ENCODE measurements at places on chromosomes 5 and 9. TPM values are rescaled to one million over a fixed set of nuclear protein-coding genes. Genes with fewer than 3 reads are reported as not detected.

The SLC6A19 gene
- not detected for total RNA-seq

DNA sequence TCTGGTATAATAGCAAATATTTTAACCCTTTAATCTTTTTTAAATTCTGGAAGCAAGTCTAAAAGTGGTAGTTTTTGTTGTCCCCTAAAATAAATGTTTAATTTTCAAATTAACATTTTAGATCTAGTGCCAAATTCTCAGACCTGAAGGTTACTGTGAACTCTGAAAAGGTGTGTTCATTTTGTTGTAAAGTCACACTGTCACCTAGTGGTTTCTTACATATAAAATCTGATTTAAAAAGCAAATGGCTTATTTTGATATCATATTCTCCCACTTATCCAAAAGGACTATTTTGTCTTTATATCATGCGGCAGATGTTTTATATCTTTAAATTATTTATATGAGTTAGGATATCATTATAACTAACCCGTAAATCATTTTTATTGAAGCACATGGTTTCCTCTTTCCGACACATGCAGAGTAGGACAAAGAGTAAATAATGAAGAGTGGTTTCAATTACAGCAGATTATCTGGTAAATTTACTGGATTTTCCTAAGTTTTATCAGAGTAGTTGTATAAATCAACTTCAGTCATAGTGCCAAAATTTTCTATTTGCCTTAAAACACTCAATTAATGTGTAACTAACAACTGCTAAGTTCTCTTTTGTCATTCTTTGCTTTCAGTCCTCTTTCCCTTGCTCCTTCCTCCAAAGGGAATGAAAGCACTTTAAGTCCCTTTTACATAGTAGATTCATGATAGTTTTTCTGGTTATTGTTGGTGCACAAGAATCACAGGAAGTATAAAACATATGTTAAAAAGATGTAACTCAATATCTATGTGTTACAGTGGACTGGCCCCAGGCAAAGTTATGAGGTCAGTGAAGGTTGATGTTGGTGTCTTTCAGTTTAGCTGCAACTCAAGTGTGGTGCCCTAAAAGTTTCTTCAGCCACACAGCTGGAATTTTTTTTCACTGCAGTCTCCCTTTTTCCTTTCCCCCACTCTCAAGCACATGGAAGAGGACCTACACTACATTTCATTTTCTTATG lies 189.6 kb downstream of the COX7C start:
- H3K27me3 ChIP-seq, result peaks cover 5% of the 10 kb centered on the region
- no peaks in the 10 kb centered on the region for H3K36me3 ChIP-seq
- H3K4me3 ChIP-seq, result no peak overlapping the region
- no peaks in the 10 kb centered on the region for H3K4me1 ChIP-seq

DNA sequence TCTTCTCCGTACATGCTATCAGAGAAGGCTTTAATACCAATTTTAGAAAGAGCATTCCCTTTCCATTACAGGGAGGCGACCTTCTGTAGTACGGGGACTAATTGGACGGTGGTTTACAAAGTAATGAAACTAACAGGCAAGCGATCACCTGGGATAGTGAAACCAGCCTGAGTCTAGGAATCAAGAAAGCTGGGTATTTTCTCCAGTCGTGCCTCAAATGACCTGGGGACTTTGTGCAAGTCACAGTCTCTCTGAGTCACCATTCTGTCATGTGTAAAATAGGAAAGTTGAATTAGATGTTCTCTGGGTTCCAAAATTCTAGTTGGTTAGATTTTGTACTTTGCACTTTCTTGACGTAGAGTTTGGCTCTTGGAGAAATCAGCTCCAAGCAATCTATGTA lies 22.7 kb upstream of the SSBP2 start:
- peaks cover 3% of the 10 kb centered on the region for H3K36me3 ChIP-seq
- no peak overlapping the region for H3K4me3 ChIP-seq
- H3K27me3 ChIP-seq, result no peaks in the 10 kb centered on the region
- no peak for DNase-seq

- DNase-seq, result no peak
- H3K4me1 ChIP-seq, result no peaks in the 10 kb centered on the region
- no peak overlapping the region for H3K4me3 ChIP-seq
These were observed 58.0 kb upstream of the FBN2 start for GRCh38 chr5:128596071-128596470.

DNA sequence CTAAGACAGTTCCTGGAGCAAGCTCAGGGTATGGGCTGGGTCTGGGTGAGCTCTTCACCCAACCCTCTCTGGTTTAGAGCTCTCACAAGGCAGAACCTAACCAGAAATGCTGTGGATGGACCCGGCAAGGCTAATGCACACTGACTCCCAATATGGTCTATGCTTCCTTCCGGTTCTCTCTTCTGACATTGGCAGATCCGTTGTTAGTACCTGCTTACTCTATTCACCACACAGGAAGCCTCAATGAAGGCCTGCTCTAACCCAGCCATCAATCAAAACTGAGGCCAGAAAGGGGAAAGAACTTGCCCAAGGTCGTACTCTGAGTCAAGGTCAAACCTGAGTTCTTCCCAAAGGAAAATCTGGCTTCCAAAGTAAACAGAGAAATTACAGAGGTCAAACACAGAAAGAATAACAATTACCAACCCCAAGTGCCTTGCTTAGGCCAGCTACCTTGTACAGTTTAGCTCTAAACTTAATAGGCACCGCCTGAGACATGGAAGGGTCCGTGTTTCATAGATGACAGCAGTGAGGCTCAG lies 46.0 kb upstream of the AKNA start:
- DNase-seq, result no peak
- no peak overlapping the region for H3K4me3 ChIP-seq

The PCDHGA7 gene
- not detected for total RNA-seq

DNA sequence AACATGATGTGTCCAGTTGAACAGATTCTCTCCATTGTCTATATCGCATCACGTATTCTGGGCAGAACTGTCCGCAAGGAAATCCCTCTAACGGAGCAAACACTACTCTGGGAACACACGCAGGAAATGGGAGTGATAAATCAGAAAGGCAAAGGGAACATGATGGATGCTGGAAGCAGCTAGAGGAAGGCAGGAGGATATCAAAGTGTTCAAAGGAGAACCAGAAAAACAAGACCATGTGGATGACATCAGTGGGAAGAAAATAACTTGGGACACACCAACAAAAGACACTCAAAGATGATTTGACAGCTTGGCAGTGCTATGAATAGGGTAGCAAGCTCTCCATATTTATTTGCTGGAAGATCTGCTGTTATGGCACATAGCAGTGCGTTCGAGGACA lies 142.9 kb downstream of the PLK2 start:
- no peak overlapping the region for H3K4me3 ChIP-seq
- no peaks in the 10 kb centered on the region for H3K4me1 ChIP-seq
- DNase-seq, result no peak
- no peaks in the 10 kb centered on the region for H3K36me3 ChIP-seq
- peaks cover 19% of the 10 kb centered on the region for H3K27me3 ChIP-seq

The CAPSL gene
- 0.68 TPM for total RNA-seq

GRCh38 chr5:61603211-61603908 lies 271.3 kb downstream of the ZSWIM6 start:
- no peak for DNase-seq
- no peak overlapping the region for H3K4me3 ChIP-seq
- H3K36me3 ChIP-seq, result no peaks in the 10 kb centered on the region
- no peaks in the 10 kb centered on the region for H3K27me3 ChIP-seq
- H3K4me1 ChIP-seq, result no peaks in the 10 kb centered on the region
- no peak overlapping the region for H3K27ac ChIP-seq

DNA sequence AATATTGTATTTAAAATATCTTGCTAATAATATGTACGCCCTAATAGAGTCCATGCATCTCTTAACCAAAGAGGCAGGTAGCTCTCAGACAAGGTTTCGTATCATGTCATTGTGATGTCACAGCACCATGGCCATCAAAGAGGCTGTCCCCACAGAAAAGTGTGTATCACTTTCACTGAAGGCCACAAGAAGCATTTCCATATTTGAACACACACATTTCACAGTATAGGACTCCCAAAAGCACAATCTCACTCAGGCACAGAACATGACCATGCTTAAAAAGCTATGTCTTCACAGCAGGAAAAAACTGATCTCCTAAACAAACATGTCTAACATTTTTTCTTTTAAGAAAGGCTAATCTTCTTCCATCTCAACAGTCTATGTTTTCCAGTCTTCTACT lies 133.8 kb downstream of the DENND1A start:
- H3K27ac ChIP-seq, result no peak overlapping the region
- peaks cover 10% of the 10 kb centered on the region for H3K36me3 ChIP-seq
- no peak overlapping the region for H3K4me3 ChIP-seq
- peaks cover 17% of the 10 kb centered on the region for H3K4me1 ChIP-seq

- H3K27me3 ChIP-seq, result no peaks in the 10 kb centered on the region
- no peak overlapping the region for H3K27ac ChIP-seq
- DNase-seq, result no peak
- H3K4me1 ChIP-seq, result no peaks in the 10 kb centered on the region
- H3K36me3 ChIP-seq, result no peaks in the 10 kb centered on the region
These were observed 93.0 kb upstream of the DAB2 start for GRCh38 chr5:39517800-39518199.

DNA sequence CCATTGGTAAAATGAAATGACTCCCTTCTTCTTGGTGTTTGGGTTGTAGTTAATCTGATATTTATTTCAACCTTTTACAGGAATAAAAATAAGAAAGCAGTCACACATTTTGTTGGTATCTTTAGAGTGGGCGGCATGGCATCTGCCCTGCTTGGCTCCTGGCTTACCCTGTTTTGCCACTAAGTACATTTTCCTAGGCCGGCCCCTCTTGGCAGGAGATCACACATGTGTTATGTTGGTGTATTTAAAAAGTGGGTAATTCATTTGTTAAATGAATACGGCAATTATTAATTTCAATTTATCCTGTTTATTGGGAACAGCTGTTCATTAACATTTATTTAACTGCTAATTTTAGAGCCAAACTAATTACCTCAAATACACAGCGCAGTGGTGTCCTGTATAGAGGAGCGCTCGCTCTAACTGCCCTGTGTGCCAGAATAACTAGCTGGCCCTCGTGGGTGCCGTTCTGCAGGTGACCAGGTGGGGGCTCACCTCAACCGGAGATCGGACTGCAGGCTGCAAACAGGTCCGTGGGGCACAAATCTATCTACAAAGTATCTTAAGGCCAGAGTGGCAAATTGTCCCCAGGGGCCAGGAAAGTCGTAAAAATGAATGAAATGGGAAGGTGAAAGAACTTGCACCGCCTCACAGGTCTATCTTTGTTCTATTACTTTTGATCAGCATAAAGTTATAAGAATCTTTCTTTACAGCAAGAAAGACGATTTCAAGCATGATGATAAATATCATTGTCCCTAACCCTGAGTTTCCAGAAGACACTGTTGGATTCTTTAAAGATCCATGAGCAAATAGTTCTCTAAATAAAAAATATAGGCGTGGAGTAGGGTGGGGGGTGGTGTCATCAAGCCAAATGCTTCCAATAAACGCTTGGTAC lies 26.2 kb upstream of the GPR151 start:
- peak; percentile 68 for DNase-seq
- no peak overlapping the region for H3K4me3 ChIP-seq
- no peak overlapping the region for H3K27ac ChIP-seq
- H3K27me3 ChIP-seq, result no peaks in the 10 kb centered on the region
- no peaks in the 10 kb centered on the region for H3K36me3 ChIP-seq

The PPP1R2B gene
- not detected for total RNA-seq

- H3K4me1 ChIP-seq, result peaks cover 8% of the 10 kb centered on the region
- H3K27ac ChIP-seq, result no peak overlapping the region
- DNase-seq, result no peak
- H3K4me3 ChIP-seq, result peak overlapping the region; percentile 22
- H3K36me3 ChIP-seq, result no peaks in the 10 kb centered on the region
- H3K27me3 ChIP-seq, result peaks cover 28% of the 10 kb centered on the region
These were observed 227.6 kb upstream of the DAP start for GRCh38 chr5:10988622-10989021.

GRCh38 chr5:66324357-66324756 lies 180.3 kb downstream of the SREK1 start:
- no peaks in the 10 kb centered on the region for H3K36me3 ChIP-seq
- no peak overlapping the region for H3K27ac ChIP-seq
- no peaks in the 10 kb centered on the region for H3K27me3 ChIP-seq
- DNase-seq, result no peak

GRCh38 chr5:170791325-170791954 lies 7.9 kb downstream of the GABRP start:
- no peak overlapping the region for H3K27ac ChIP-seq
- H3K36me3 ChIP-seq, result no peaks in the 10 kb centered on the region
- no peaks in the 10 kb centered on the region for H3K27me3 ChIP-seq
- H3K4me1 ChIP-seq, result no peaks in the 10 kb centered on the region
- no peak overlapping the region for H3K4me3 ChIP-seq

DNA sequence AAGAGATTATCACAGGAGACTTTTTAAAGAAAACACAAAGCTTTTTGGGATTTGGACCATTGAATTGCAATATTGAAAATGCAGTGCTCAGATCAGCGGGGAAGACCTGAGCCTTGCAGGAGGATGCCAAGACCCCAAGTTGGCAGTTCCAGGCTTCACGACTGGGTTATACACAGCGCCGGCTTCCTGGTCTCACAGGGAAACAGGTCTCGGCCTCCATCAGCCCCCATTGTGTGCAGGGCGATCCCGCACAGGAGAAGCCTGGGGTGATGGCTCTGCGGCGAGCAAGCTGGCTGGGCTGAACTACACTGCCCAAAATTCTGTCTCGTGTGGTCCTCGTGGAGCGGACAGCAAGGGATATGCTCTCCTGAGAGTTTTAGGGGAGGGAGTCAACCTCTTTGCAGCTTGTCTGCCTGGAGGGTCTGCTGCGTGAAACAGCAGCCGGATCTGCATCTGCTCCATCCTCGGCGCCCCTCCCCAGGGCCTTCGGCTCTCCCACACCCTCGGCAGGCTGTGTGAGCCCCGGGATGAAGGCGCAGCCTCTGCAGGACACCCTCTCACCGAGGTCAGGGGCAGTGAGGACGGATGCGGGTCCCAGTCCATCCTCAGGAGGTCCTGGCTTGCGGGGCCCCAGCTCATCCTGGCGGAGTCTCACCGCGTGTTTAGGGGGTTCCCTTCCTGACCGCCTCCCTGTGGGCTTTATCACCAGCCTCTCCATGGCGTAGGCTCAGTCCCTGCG lies 60.6 kb downstream of the NSUN2 start:
- H3K27me3 ChIP-seq, result peaks cover 16% of the 10 kb centered on the region
- H3K36me3 ChIP-seq, result no peaks in the 10 kb centered on the region
- no peaks in the 10 kb centered on the region for H3K4me1 ChIP-seq
- H3K27ac ChIP-seq, result no peak overlapping the region

The IGFBPL1 gene
- not detected for total RNA-seq

DNA sequence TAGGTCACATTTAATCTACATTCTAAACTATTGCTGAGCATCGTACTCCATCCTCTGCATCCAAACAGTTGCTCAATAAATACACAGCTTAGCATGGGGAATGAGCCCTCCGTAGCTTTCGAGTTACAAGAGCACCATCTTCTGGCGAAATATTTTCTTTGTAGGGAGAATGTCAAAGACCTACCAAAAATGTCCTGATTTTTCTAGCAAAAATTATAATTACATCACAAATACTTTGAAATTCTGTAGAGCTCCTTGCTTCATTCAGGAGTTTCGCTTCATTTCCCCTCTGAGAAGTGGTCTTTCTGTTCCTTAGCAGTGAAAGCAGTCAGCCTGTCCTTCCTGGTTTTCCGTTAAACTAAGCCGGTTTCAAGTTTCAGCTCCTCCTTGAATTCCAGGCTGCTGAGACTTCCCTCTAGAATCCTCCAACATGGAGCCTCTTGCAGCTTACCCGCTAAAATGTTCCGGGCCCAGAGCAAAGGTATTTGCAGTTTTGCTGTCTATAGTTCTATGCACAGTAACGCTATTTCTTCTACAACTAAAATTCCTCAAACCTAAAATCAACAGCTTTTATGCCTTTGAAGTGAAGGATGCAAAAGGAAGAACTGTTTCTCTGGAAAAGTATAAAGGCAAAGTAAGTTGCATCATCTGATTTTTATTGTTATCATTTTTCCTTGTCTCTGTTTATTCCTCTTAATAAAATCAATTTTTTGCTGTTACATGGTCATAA lies at the start of gene GPX8:
GPX8 (plus strand) TSS at position 409 of the 730 bp plus-strand sequence; CDS start at position 431, 22 bp downstream.
- peaks cover 5% of the 10 kb centered on the region for H3K4me1 ChIP-seq
- peaks cover 33% of the 10 kb centered on the region for H3K27me3 ChIP-seq
- H3K27ac ChIP-seq, result no peak within 1 kb of the TSS
- DNase-seq, result no peak
- H3K36me3 ChIP-seq, result no peaks in the 10 kb centered on the region

All from activated naive CD8-positive, alpha-beta T cell treated with anti-CD3 and anti-CD28 coated beads for 36 hours (primary cell).